ENCODE measurements at places on chromosomes 4 and X.

DNA sequence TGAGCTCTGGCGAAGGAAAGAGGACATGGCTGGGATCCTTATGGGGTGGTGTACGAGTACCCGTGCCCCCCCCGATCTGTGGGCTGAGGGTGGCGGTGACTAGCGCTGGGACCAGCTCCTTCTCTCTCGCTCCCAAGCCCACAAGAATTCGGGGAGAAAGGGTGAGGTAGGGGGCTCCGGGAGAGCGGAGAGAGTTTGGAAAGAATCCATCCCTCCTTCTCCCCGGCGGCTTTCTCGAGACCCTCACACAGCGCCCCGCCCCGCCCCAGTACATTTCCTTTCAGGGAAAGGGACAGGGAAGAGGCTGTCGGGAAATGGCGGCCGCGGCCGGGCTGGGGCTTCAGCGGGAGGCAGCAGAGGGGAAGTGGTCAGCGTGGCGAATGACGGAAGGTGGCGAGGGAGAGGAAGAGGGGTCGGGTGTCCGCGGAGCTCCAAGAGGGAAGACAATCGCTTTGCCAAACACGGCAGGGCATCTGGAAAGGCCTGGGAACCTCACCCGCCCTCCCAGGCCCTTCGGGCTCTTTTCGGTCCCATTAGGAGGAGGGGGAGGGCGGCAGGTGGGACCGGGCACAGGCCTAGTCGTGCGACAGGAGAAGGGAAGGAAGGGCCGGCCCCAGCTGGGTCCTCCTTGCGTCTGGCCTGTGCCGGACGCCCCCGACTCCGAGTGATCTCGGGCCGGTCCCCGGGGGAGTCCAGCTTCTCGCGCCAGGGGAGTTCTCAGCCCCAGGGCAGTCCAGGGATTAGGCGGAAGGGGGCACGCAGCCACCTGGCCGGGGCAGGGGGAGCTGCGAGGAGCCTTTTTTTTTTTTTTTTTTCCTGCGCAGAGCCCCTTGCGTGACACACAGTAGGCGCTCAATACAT is 10.2 kb downstream of the HNRNPH2 start:
- peak; percentile 35 for DNase-seq

DNA sequence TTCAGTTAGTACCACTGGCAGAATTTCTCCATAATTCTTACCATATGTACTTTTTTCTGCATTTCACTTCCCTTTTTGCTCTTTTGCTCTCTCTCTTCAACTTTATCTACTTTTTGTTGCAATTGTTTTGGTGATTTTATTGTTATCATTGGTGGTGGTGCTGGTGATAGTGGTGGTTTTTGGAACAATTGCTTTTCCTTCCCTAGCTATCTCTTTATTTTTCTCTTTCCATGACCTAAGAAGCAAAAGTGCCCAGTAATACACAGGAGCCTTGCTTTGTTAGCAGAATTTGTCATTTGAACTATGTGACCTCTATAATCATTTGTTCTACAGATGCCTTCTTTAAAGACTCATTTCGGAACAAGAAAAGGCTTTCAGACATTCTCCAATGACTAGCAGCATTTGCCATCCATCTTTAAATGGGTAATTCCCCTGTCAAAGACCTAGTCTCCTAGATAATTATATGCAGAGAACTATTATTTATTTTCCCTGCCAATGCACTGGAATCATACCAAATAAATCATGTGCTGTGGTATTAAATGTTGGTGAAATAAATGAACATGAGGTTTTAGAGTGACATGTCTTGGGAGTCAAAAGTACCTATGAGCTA is 154.5 kb downstream of the GASK1B start:
- peak; percentile 58 for DNase-seq

- no peak for DNase-seq
Measured at GRCh38 chrX:40282946-40283660, 185.3 kb upstream of the BCOR start.

- no peak for DNase-seq
Measured at GRCh38 chr4:83556816-83557215, 20.9 kb downstream of the GPAT3 start.

- no peak for DNase-seq
Measured at GRCh38 chr4:1315306-1315705, 25.6 kb downstream of the MAEA start.

GRCh38 chr4:94722270-94722669 is 35.5 kb upstream of the BMPR1B start:
- DNase-seq: no peak

DNA sequence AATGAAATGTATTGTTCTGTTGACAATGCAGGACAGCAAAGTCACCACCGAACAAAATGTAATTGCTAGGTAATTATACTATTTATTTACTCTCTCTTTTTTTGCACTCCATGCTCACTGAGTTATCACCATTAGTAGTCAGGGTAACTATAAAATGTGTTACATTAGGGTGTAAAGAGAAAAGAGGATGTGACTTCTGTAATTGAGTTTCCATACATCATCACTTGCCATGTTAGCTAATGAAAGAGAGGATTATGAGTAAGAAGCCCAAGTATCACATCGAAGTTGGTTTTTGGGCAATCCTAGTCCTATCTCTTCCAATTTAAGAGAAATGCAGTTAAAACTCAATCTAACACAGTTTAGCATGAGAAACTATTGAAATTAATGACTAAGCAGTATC is 7.6 kb downstream of the ZXDA start:
- no peak for DNase-seq

DNA sequence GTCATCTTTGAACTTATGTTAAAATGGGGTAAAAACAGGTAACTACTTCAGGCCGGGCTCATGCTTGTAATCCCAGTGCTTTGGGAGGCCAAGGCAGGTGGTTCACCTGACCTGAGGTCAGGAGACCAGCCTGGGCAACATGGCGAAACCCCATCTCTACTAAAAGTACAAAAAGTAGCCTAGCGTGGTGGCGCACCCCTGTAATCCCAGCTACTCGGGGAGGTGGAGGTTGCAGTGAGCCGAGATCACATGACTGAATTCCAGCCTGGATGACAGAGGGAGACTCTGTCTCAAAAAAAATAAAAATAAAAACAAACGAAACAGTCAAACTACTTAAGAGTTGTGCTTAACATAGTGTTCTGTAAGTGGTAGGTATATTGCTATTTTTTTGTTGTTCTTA is 2.5 kb downstream of the DDX3X start:
- no peak for DNase-seq

DNA sequence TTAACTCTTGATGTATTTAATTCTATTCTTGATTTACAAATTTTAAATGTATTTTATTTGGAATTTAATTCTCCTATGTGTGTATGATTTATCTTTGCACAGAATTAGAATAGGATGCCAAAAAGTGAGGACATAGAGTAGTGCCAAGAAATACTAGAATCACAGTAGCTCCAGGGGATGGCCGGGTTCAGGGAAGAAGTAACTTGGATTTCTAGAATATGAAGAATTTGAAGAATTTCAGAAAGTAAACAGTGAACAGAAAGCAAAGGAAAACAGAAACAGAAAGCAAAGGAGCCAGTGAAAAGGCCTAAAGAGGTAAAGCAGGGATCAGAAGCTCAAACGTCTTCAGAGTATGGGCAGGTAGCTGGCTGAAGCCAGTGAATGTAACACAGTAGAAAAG is 1187.6 kb downstream of the RPA4 start:
- DNase-seq: no peak

- DNase-seq: no peak
Measured at GRCh38 chr4:46946919-46947536, 38.0 kb upstream of the COX7B2 start.

Data from hematopoietic multipotent progenitor cell treated with erythropoietin and hydrocortisone succinate and interleukin-3 and kit ligand, for 6 days (in vitro differentiated cells).